ENCODE measurements at places on chromosomes 3 and 15.

DNA sequence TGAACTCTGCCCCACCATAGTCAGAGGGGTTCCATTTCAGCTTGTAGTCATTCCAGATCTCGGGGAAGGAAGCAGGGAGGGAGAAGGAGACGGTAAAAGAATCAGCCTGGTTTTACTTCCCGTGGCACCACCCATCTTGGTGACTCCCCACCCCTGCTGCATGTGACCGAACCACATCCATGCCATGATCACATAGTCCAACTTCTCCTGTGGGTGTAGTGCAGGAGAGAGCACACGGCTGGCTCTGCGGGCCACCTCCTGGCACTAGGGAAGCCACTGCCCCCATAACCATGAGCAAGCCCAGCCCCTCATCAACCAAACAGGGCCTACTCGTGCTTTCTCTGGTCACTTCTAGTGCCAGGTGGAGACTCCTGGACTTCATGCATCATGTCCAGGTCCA is 3.7 kb downstream of the CHRNA3 start:
- no peak for DNase-seq

DNA sequence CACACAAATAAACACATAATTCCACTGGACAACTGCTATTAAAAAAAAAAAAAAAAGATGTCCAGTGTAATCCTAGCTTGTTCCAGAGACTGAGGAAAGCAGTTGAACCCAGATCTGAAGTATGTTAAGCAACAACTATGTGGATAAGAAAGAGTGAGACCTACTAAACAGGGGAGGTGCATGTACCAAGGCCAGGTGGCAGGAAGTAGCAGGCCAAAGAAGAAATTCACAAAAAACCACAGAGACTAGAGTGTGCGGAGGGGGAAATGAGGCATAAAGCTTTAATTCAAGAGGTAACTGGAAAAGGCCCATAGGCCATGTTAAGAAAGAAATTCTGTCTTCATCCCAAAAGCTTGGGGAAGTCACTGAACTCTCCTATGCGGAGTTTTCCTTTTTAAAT is 490.0 kb downstream of the NAALADL2 start:
- DNase-seq = no peak

- DNase-seq = no peak
Observed at GRCh38 chr15:66608159-66608558, 42.4 kb upstream of the LCTL start.

DNA sequence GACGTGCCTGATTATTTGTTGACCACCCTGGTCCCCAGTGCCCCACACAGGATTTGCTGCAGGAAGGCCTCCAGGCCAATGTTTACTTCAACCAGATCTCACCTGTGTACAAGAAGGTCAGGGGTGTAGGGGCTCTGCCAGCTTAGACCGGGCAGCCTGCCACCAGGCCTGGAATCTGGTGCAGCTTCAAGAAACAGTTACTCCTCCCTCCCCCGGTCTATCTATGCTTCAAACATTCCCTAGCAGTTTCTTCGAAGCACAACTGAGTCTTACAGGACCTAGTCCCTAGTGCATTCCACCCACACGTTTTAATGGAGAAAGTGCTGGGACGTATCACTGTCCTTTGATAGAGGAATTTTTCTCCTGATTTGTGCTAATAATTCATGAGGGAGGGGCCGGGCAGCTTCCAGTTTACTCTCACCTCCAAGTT is 8.0 kb downstream of the SH3BP5 start:
- DNase-seq = no peak

- DNase-seq = no peak
Observed at GRCh38 chr15:71899674-71900073, 89.3 kb downstream of the NR2E3 start.

GRCh38 chr3:155880286-155880685 is 9.8 kb downstream of the GMPS start:
- DNase-seq = no peak

GRCh38 chr3:124843506-124844177 is 43.5 kb downstream of the ITGB5 start:
- DNase-seq = no peak

DNA sequence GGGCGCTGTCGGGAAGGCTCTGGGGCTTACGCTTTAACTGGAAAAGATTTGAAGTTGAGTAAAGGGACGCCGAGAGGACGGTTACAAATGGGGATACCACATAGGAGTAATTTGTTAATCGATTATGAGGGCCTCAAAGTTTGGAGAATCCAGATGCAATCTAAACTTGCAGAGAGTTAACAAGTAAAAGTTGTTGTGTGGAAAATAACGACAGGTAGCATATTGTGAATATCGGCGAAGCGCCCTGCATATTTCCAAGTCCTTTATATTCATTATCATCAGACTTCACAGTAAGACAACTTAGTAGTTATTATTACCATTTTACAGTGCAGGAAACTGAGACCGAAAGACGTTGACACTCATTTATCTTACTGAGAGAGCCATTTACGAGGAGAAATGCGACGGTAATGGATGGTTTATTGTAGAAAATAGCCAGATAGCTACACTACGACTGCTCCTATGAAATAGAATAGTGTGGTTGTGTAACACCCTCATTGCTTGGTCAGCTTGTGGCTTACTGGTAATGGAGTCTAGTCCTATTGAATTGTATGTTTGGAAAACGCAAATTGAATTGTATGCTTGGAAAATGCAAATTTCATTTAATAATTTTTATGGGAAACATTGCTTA is 700 bp downstream of the MKRN2 start:
- DNase-seq = no peak

DNA sequence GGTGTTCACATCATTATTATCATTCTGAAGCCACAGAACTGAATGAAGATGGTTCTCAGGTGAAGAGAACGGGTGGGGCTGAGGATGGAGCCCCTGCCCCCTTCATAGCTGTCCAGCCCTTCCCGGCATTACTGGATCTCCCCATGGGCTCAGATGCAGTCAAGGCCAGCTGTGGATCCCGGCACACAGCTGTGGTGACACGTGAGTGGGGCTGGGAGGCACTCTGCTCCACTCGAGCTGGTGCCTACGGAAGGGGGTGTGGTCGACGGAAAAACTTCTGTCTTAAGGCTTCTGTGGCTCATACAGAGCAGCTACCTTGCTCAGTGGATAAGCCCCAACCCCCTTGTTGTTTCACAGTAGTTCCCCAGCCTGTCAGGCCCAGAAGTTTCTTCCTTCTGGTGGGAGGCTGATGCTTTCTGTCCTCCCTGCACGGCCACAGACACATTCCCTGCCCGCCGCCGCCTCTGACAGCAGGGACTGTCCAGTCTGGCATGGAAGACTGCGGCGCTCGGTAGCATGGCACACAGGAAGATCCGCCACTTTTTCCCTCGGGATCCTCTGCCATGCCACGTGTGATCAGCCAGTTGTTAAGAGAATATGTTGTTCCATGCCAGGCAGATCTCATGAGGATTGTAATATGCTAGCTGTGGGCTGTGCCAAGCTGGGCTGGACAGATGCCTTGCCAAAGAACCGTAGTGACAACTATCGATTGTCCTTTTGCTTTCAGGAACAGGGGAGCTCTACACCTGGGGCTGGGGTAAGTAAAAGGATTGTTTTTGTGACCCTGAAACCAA is 5.8 kb downstream of the RCCD1 start:
- DNase-seq = no peak

- peak; percentile 59 for DNase-seq
Observed at GRCh38 chr15:44501768-44502366, 35.1 kb upstream of the EIF3J start.

GRCh38 chr3:49724586-49724985 is 835 bp upstream of the GMPPB start:
- no peak for DNase-seq

- DNase-seq = no peak
Observed at GRCh38 chr3:31142139-31142538, 247.7 kb upstream of the GADL1 start.

- peak; percentile 37 for DNase-seq
Observed at GRCh38 chr15:40449275-40449674, 8.5 kb downstream of the BAHD1 start.

GRCh38 chr3:197883541-197883940 is 66.4 kb upstream of the RPL35A start:
- no peak for DNase-seq

DNA sequence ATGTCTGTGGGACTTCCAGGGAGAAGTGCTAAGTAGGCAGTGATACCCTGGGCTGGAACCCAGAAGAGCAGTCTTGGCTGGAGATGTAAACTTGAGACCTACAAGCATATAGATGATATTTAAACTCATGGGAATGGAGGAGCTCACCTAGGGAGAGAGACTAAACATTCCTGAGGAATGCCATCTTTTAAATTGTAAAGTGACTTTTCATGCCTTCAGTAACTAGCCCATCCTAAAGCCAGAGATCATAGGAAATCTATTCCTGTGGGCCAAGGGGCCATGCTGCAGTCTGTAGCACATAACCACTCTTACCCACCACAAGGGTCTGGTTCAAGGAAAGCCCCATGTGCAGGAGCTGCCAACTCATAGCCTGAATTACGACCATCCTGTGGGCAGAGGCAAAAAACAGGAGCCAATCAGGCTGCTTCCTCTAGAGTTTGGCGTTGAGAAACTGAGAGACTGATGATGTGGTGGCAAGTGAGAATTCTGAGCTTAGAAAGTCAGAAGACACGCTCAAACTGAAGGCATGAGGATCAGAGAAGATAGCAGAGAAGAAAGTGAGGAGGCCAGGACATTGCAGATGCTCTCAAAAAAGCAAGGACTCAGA is 37.5 kb downstream of the CTDSPL start:
- DNase-seq = no peak

DNA sequence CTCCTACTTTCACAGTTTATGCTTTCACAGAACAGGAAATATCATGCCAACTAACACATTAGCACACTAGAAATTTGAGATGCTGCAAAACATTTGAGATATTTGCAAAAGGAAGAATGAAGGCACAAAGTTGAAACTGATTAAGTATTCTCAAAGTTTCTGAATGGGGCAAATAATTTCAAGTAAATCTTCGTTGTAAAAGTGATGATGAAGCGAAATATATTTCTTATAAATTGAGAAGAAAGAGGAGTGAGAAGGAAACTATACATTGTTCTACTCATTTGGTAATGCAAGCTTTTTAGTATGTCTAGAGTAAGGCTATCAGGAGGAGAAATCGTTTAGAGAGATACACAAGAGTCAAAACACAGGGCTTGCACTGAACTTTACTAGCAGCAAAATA is 24.3 kb upstream of the LSAMP start:
- no peak for DNase-seq

GRCh38 chr3:177772908-177773557 is 575.8 kb upstream of the TBL1XR1 start:
- no peak for DNase-seq

- DNase-seq = no peak
Observed at GRCh38 chr3:187401856-187402255, 33.7 kb downstream of the RTP4 start.

- DNase-seq = no peak
Observed at GRCh38 chr15:68557469-68558317, 21.1 kb upstream of the CORO2B start.

GRCh38 chr3:16399473-16399872 is 114.0 kb downstream of the RFTN1 start:
- peak; percentile 64 for DNase-seq

- no peak for DNase-seq
Observed at GRCh38 chr15:40407330-40407990, 1.9 kb downstream of the IVD start.

- DNase-seq = peak; percentile 40
Observed at GRCh38 chr3:28286595-28286994, 45.2 kb downstream of the CMC1 start.

DNA sequence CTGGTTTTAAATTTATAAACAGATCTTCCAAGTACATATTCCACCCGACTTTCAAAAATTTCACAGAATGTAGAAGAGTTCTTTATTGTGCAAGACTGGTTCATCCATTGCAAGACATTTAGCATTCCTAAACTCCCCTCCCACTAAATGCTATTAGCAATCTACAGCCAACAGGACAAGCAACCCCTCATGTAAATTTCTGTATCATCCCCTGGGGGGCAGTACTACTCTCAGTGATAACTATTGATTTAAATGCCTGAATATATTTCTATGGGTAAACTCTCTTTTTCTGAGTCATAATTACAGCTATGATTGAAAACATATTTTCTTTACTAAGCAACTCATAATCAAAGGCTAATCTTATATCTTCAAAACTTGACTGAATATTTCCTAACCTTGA is 10.7 kb upstream of the SLC15A2 start:
- peak; percentile 28 for DNase-seq

DNA sequence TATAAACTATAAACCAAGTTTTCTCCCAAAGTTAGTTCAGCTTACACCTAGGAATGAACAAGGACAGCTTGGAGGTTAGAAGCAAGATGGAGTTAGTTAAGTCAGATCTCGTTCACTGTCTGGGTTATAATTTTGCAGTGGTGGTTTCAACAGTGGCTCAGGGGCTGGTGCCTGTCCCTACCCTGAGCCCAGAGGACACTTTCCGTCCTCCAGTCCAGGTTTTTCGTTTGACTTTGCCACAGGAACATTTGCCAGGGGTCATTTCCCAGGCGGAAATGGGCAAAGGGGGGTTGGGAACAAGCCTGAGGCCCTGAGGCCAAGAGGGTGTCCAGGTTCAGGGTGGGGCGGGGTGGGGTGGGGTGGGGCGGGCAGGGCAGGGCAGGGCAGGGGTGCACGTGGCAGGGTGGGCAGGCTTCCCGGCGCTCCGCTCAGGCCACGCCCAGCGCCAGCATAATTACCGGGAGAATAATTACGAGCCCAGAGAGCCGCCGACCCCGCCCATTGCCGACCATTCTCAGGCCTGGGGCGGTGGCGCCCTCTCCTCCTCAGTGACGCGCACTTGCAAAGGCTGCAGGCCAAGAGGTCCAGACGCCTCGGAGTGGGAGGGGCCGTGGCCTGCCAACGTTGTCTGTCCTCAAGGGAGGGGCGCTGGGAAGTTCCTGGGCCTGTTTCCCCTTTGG is 70.4 kb downstream of the KLF13 start:
- peak; percentile 32 for DNase-seq

DNA sequence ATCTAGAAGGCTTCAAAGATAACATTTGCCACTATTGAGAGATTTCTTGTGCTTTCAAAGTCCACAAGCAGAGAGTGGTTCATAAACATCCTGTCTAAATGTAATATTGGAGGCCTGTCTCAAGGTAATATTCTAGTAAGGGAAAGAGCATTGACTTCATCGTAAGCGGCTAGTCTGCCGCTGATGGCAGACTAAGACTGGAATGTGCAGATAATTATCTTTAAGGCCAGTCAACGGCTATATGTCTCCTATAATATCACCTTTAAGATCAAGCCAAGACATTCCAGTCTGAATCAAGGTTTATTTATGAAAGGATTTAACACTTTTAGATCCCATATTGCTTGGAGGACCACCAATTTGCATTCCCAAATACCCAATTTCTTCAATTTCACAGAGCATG is 424.2 kb upstream of the WNT5A start:
- DNase-seq = no peak

GRCh38 chr15:101610611-101611000 is 41.6 kb downstream of the TM2D3 start:
- DNase-seq = no peak

DNA sequence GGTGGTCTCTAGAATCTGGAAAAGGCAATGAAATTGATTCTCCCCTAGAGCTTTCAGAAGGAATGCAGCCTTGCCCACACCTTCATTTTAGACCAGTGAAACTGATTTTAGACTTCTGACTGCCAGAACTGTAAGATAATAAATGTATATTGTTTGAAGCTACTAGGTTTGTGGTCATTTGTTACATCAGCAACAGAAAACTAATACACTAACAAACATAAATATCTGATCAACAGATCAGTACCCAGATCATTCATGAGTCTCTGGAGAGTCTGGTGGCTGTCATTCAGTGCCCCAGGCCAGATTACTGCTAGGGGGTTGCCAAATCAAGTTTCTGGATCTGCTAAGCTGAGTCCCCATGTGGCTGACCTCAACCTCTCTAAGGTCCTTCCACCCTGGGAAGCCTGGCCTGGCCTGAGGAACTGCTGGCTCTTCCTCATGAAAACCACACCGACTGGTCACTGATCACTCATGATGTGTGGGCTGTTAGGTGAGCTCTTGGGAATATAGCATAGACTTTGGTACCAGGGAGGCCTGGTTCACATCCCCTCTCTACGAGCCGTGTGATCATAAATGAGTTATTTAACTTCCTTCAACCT is 11.1 kb upstream of the LACTB start:
- no peak for DNase-seq
